ENCODE measurements at places on chromosomes 1 and 21.

- DNase-seq: no peak
These were observed 18.0 kb upstream of the TTC22 start for GRCh38 chr1:54819195-54819536.

- DNase-seq: no peak
These were observed 25.6 kb downstream of the CRCT1 start for GRCh38 chr1:152539901-152540300.

GRCh38 chr1:65105596-65105995, 42.4 kb upstream of the AK4 start:
- DNase-seq: no peak

GRCh38 chr1:51518033-51518585, 957 bp downstream of the EPS15 start:
- peak; percentile 28 for DNase-seq
